Uterus (tissue), 4 donors: ENCODE measurements at places on chromosomes 16 and 17.
A peak's percentile ranks its signal among the peaks of the same experiment; 100 is the strongest.

GRCh38 chr17:73549841-73550430 is 94.3 kb downstream of the SDK2 start:
- no peak for DNase-seq

DNA sequence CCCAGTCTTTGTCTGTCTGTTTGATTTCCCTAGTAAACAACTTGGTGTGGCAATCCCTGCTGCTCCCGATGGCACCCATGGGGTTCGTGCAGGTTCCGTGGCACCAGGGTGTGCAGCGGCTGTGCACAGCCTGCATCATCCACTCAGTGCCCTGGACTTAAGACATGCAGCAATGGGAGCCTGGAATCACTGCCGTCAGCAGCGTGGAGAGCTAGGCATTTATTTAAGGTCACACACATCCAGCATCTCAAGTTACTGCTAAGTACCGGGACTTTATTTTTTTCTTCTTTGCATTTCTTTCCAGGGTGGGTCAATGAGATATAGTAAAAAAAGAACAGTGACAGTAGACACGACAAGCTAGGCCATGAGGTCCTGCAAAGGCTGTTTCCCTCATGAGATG is 2.8 kb downstream of the DHRS7C start:
- DNase-seq: no peak

DNA sequence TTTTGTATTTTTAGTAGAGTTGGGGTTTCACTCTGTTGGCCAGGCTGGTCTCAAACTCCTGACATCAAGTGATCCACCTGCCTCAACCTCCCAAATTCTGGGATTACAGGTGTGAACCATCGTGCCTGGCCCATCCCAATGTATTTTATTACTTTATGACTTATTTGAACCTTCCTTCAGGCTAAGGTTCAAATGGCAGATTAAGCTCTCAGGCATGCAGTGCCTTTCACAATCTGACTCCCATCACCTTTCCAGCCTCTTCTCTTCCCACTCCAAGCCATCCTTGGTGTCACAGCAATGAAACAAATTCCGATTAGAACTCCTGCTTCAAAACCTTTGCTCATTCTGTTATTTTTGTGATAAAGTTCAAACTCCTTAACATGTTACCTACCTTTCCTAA is 26.6 kb upstream of the YPEL2 start:
- DNase-seq: no peak

DNA sequence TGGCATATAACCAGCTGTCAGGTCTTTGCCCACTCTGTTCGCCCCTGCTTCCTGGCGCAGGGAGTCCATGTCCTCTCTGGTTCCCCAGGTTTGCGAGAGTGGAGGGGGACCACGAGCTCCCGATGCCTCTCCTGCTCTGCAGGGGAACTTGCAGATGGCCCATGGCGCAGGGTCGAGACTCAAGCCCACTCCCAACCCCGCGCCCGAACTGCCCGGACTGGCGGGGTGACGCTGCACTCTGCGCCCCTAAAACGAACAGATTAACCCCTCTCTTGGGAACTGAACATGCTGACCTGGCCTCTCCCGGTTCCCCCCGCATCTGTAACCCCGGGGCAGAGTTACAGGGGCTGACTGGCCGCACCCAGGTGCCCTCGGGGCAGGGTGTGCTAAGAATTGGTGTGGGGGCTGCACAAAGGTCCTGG is 681 bp upstream of the PLA2G15 start:
- no peak for DNase-seq

- no peak for DNase-seq
These were observed 66.3 kb upstream of the GSE1 start for GRCh38 chr16:85546585-85547447.

DNA sequence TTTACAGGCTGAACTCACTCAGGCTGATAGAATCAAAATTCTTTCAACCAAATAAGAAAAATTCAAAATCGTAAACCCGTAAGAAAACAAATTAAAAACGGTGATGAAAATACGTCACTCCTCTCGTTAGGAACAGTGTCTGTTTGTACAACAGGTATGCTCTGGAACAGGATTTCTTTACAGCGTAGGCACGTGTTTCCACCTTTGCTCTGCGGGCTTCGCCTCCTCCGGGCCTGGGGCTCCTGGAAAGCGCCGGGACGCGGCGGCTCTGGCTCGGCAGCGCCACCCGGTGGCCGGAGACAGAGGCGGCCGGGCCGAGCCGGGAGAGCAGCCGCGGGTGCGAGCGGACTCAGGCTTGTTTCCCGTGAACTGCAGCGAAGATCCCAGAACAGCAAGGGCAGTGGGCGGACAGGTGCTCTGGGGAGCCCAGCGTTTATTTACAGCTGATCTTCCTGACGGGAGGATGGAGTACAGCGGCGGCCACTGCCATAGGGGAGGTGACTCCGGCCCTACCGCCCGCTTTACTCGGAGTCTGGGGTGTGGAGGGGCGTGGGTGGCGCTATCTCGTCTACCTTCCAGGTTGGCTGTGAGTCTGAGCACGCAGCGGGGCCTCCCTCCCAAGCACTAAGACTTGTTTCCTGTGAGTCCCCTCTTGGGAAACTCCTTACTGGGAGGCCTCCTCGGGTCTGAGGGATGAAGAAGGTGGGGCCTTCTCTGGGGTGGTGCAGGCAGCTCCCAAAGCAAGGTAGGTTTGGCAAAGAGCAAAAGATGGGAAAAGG is 40.5 kb upstream of the ATP2A3 start:
- DNase-seq: no peak

- no peak for DNase-seq
These were observed 3.2 kb downstream of the UTS2R start for GRCh38 chr17:82374626-82375331.

DNA sequence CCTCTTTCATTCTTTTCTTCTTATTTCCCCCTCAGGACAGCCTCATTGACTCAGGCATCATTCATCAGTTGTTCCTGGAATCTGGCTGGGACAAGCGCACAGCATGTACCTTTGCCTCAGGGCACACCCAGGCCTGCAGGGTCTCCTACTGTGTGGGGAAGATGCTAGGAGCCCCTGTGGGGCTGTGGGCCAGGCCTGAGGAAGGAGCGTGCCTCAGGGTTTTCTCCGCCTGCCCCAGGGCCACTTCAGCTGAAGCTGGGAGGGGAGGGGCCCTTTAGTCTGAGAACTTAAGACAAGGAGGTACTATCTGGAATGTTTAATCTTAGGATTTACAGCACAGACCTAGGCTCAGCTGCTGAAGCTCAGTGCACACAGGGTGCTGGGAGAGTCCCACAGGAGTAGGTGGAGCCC is 7.9 kb downstream of the ELMO3 start:
- DNase-seq: no peak

GRCh38 chr17:78239489-78239931 is 8.1 kb downstream of the TMEM235 start:
- no peak for DNase-seq

- DNase-seq: no peak
These were observed 91.1 kb downstream of the RGS9 start for GRCh38 chr17:65228287-65228686.

DNA sequence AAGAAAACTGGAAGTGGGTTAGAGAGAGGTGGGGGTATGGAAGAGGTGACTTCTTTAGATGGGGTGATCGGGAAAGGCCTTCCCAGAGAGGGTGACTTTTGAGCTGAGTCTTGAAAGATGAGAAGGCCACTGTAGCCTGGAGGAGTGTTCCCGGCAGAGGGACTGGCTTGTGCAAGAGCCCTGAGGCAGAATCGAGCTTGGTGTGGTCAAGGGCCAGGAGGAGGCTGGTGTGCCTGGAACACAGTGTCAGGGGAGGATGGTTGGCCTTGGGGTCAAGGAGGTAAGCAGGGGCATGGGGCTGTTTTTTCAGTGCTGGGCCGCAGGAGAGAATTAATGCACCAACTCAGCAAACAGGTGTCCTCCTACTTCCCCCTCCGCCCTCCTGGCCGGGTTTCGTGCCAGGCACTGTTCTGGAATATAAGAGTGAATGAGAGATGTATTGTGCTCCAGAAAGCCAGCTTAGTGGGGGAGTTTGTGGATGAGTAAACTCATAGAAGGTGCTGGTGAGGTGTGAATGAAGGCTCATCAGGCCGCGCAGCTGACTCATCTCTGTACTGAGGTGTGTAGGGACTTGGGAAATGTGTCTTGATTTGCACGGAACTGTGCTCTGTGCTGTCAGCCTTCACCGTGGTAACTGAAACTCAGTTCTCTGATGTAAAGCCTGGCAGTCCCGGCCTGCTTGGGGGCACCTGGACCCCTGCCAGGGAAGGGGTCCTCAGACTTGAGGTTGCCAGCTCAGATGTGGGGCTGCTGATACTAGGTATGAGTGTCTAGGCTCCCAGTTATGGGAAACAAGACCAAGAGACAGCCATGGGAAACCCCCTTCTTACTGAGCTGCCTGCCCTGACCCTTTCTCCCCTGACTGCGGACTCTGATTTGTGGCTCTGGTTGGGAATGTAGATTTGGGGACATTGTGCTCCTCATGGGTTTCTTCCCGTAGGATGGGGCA is 15.3 kb downstream of the KSR1 start:
- no peak for DNase-seq

- no peak for DNase-seq
These were observed 292.9 kb upstream of the CA10 start for GRCh38 chr17:52451294-52451861.

GRCh38 chr16:3131755-3132377 is 3.0 kb upstream of the ZNF213 start:
- DNase-seq: no peak

- no peak for DNase-seq
These were observed 134.2 kb downstream of the ABCC1 start for GRCh38 chr16:16083421-16084156.

DNA sequence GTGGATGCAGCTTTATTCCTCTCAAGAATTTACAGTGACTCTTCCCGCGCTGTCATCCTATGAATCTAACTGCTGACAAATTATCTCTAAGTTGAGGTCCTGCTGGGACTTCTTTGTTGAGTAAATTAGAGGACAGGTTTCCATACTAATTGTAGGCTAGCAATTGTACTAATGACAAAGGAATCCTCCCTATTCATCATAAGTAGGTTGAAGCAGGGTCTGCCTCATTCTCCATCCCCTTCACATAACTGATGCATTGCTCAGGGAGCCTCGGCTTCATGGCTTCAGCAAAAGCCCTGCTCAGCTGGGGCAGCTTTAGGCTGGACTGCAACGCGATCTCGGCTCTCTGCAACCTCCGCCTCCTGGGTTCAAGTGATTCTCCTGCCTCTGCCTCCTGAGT is 83.1 kb upstream of the IRX6 start:
- DNase-seq: no peak

DNA sequence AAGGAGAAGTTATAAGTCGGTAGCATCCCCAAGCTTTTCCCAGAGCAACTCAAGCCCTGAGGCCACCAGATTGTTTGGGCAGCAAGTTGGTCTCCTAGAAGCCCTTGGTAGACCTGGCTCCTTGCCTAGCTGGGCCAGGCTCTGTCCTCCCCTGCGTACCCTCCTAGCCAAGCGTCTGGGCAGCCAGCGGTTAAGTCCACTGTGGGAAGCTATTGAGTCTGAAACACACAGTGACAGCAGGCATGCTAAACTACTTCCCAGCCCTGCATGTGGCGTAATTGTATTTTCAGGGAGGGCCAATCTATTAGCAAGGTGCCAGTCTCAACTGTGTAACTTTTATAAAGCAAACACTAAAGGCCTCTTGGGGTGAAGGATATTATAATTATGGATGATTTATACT is 419.1 kb upstream of the RBFOX1 start:
- no peak for DNase-seq

DNA sequence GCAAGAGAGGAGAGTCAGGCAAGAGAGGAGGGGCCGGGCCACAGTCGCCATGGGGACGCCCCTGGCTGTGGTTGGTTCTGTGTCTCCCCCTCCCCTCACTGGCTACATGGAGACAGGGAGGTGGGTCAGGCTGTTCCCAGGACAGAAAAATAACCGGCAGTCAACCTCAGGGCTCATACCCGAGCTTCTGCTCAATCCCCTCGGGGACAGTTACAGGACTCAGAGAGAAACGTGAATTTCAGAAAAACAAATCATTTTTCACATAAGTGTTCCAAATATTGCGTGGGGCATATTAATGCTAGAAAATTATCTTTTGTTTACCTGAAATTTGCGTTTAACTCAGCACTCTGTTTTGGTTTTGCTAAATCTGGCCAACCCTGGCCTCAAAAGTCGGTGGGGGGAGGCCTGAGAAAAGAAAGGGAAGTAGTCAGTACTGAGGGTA is 22.2 kb upstream of the CPSF4L start:
- DNase-seq: peak; percentile 88

- peak; percentile 27 for DNase-seq
These were observed 29.9 kb upstream of the TNS4 start for GRCh38 chr17:40531051-40531991.

- DNase-seq: no peak
These were observed 48.1 kb upstream of the SIAH1 start for GRCh38 chr16:48433116-48433849.

DNA sequence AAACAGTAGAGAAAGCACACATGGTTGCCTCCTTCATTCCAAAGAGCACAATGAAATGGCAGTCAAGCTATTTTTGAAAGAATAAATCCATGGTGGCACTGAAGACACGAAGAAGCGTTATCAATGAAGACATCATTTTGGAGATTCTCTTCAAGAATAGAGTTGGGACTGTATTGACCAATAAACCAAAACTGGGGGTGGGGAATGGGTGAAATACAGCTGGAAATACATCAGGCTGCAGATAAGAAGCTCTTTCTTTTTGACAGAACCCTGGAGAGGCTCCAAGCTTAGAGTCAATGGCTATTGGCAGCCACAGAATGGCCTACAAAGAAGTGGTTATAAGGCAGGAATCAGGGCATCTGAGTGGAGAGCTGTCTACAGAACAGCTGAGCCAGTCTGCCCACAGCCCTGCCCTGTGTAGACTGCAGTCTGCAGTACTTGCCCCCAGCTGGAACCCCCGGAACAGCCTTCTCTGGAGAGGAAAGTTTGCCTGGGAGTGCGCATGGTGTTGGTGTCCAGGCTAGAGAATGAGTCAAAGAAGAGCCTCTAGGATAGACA is 100.4 kb downstream of the STX8 start:
- DNase-seq: no peak

- DNase-seq: no peak
These were observed 6.0 kb downstream of the CA4 start for GRCh38 chr17:60155815-60156214.

DNA sequence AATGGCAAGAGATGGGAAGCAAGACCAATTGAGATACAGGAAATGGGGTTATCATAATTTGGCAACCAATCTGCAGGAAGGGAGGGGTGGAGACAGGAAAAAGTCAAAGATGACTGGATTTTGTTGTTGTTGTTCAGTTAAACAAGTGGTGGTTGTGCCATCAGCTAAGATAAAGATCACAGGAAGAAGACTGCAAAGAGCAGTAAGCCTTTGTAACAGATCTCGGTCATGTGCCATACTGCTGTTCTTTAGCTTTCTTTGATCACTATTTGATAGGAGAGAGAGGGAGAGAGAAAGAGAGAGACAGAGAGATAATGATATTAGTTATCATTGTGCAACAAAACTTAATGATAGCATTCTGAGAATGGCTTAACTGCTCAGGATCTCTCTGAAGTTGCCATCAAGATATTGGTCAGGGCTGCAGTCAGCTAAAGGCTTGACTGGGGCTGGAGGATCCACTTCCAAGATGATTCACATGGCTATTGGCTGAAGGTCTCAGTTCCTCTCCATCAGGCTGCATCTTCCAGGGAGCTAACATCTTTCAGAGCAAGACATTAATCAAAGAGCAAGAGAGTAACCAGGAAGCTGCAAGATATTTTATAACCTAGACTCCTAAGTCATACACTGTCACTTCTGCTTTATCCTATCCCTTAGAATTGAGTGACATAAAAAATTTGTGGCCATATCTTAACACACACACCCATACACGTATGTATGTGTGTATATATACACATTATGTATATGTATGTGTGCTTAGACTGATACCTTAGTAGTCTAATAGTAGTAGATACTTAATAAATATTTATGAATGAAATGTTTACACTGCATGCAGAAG is 405.0 kb downstream of the SHISA9 start:
- DNase-seq: no peak
